ENCODE measurements at places on chromosomes 5 and 9.

DNA sequence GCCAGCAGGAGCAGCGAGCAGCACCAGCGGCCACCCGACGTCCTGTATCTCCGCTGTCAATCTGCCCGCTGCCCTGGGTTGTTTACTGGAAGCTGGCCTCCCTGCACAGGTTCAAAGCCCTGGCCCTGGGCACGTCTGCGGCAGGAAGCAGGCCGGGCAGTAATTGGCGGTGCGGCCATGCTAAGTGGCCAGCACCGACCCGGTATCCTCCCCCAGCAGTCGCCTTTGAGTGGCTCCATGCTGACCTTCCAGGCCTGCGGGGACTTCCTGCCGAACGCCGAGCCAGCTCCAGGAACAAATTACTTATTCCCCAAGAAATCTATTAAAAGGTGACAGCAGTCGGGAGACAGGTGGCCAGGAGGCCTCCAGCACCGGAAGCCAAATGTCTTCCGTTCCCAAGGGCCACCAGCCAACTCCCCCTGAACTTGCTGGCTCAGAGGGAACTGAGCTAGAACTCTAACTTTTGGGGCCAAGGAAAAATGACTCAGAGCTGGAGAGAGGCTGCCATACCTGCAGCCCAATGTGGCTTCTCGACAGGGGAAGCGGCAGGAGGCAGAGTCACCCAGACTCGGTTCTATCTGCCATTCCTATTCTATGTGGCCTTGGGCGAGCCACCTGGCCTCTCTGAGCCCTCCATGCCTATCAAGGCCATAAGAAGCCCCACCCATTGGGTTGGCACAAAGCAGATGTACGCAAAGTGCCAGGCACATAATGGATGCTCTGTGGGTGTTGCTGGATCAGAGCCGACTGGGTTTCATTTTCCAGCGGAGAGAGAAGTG is 13.7 kb upstream of the PSMB7 start:
- no peak for DNase-seq

DNA sequence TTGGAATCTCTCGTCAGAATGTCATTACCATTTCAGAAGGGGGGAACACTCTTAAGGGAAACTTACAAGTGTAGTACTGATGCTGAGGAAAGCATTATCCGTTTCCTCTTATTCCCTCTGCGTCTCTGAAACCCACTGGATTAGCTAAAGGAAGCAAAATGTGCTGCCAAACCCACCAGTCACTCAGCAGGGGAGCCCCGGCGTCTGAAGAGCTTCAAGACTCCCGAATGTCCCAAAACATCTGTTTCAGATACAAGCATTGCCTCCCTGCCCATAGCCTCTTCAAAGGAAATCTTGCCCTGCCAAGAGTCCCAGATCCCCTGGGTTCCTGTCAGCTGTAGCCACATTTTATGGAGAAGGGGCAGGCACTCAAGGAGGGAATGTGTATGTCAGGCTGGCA is 1.0 kb upstream of the HCN1 start:
- no peak for DNase-seq

- DNase-seq = no peak
Observed at GRCh38 chr5:134026521-134027287, 21.9 kb upstream of the VDAC1 start.

DNA sequence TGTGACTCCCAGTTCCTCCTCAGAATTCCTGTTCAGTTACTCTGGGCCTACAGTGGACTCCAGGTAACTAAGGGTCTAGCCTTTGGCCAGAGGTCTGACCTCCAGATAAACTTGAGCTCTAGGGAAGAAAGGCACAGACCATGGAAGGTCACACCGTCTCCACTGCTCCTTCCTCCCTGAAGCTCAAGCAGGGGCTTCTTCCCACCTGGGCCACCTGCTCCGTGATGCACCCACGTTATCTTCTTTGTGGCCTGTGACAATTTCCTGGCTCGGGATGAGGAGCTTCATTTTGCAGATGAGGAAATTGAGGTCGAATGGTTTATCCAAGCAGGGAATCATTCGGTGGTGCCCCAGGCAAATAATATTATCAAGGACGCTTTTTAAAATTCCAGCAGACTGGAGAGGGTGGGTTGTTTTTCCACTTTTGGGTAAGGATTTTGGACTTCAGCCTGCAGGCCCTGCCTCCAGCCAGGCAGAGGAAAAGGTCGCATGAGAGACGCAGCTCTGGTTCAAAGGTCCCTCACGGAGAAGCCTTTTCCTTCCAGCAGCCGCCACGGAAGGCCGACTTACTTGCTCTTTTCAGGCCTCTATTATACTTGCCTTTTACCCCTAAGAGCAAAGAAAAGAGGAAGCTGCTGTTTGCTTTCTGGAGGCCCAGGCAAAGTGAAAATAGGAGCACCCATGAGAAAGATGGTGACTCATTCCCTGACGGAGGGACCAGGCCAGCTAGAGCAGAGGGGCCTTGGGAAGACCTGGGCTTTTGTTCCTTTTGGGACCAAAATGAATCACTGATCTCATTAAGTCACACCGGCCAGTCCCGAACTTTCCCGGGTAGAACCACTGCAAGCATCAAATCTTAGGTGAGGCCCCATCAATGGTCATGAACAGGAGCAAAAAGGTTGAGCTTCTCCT is 22.8 kb upstream of the DUSP1 start:
- no peak for DNase-seq

DNA sequence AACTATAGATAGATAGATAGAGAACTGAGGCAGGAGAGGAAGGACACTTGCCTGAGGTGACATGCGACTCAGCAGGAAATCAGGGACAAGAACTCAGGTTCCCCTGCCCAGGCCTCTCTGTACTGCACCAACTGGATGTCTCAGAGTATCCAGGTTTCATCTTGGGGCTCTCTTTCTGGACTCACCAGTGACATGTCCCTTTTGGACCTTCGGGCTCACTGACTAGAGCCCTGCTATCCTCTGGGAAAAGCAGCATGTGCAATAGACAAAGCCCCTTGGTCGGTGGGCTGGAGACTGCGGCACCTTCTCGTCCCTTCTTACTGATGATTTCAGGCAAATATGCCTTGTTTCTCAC is 104.5 kb downstream of the RGS3 start:
- DNase-seq = no peak

- no peak for DNase-seq
Observed at GRCh38 chr5:122985006-122985700, 51.4 kb downstream of the PPIC start.

GRCh38 chr9:1456301-1457024 is 406.3 kb downstream of the DMRT2 start:
- DNase-seq = no peak

DNA sequence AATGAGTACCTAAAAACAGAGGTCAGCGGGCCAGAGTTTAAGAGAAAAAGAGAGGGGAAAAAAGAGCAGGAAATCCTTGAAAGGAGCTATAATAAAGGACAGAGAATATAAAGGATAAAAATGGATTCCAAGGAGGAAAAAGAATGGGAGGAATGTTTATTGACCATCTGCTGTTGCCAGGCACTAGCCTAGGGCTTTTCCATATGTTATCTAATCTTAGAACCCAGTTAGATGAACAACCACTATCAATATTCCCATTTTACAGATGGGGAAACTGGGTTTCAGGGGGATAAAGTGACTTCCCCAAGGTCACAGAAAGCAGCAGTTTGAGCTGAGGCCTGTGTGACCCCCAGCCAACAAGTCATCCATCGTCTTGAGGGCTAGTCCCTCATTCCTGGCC is 232.5 kb downstream of the NR3C1 start:
- DNase-seq = no peak

DNA sequence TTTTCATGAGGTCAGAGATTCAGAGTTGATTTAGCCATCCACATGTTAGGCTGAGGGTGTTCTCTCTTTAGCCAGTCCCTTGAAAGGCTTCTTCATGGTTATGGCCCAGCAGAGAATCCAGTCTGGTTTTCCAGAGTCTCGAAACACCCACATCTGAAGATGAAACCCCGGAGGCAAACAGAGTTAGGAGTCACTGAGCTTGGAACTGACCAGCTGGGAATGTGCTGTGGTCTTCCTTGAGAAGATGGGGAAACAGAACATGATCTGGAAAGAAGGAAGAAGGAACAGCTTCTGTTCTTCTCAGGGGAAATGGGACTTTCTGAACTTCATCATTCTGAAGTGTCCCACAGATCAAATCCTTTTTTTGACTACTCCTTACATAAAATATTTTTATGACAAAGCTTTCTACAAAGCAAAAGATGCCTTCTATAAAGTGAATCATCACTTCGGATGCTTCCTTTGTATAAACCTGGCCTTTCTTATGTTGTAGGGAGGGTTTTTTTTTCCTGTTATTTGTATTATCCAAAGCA is 45.4 kb downstream of the ZNF618 start:
- no peak for DNase-seq

DNA sequence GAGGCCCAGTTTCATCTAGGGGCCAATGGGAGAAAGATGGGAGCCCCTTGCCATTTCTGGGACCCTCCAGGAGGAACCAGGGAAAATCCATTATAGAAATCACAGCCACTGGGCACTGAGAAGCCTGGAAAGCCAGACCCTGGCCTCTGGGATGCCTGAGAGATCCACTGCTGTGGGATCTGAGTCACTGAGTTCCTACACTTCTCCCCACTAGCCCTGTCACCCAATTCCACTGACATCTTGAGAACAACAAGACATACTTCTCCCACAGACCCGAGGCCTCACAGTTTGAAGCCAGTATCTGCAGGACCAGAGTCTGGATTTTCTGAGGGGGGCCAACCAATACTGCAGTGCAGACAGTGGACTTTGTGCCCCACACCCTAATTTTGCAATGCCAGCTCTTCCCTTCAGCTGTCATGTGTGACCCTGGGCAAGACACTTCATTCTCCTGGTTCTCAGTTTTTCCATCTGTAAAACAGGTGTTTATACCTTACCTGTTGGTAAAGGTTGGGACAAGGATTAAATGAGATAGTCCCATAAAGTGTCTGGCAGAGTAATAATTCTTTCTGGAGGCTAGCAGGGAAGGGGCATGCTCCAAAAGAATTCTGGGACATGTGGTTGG is 46.5 kb downstream of the CXXC5 start:
- DNase-seq = no peak

All from stimulated activated CD4-positive, alpha-beta T cell treated with anti-CD3 and anti-CD28 coated beads, TNF-alpha, amount 100 ng/mL, for 1 hour (primary cell).